Psoas muscle (tissue), 8 donors: ENCODE measurements at places on chromosomes 1 and 21. TPM values are rescaled to one million over a fixed set of nuclear protein-coding genes. Genes with fewer than 3 reads are reported as not detected.

GRCh38 chr21:30714456-30714855 is 4.1 kb downstream of the KRTAP21-3 start:
- DNase-seq = no peak

Gene LRRC53
- polyA plus RNA-seq = not detected

Gene FCRL1
- not detected for polyA plus RNA-seq

Gene RAB42
- 0.16 TPM for polyA plus RNA-seq

Gene PTGFR
- polyA plus RNA-seq = 0.95 TPM

Gene ACTL8
- not detected for polyA plus RNA-seq

Gene S100B
- polyA plus RNA-seq = 1.1 TPM

DNA sequence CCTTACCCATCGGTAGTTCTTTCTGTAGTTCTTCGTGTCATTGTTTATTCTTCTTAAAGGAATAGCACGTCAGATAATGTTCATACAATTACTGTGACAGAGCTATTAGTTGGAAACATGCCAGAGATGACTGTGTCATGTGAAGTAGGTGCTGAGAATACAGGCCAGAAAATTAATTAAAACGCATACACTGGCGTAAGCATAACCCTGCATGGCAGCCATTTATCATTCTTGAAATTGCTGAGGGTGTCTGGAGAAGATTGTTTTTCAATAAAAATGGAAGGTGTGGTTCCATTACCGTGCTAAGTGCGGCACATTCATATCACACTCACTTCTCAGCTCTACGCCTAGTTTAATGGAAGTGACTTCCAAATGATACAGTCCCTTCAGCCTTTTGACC is 7.8 kb downstream of the ETS2 start:
- no peak for DNase-seq

GRCh38 chr1:166920561-166921475 is 44.8 kb upstream of the TADA1 start:
- peak; percentile 13 for DNase-seq
